SW 1271 (cell line): ENCODE measurements at places on chromosomes 11 and 22.

- no peak for DNase-seq
Observed at GRCh38 chr11:88398791-88399570, 61.4 kb upstream of the CTSC start.

GRCh38 chr11:126808836-126809235 is 191.7 kb downstream of the KIRREL3 start:
- DNase-seq: no peak

DNA sequence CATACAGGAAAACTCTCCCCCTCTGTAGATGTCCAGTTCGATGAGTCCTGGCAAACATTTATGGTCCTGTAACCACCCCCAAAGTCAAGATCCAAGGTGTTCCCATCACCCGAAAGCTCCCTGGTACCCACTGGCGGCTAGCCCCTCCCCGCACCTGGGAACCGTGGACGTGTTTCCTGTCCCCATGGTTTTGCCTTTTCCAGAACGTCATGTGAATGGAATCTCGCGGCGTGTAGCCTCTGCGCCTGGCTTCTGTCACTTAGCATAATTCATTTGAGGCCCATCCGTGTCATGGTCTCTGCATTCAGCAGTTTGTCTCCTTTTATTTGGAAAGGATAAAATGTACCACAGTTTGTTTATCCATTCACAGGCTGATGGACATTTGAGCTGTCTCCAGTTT is 106.3 kb downstream of the KCNQ1 start:
- no peak for DNase-seq

DNA sequence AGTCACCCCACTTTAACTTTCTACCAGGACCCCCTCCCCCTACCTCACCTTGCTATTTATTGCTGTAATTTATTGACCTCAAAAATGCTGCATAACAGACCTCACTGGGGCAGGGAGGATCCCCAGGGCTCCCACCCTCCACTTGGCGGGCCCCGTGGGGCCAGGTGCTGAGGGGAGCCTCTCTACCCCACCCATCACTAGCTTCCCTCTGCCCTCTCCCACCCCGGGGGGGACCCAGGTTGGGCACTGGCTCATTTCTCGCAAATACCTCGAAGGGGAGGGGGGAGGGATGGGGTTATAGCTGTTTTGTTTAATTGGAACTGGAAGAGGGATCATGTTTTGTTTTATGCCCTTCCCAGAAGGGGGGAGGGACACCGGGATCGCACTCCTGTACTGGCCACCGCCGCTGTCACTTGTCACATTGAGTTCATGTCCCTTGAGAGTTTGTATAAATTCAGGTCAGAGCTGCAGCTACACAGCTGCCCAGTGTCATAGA is 16.3 kb upstream of the TMEM191C start:
- no peak for DNase-seq

- no peak for DNase-seq
Observed at GRCh38 chr11:73521621-73522020, 76.3 kb downstream of the FAM168A start.

DNA sequence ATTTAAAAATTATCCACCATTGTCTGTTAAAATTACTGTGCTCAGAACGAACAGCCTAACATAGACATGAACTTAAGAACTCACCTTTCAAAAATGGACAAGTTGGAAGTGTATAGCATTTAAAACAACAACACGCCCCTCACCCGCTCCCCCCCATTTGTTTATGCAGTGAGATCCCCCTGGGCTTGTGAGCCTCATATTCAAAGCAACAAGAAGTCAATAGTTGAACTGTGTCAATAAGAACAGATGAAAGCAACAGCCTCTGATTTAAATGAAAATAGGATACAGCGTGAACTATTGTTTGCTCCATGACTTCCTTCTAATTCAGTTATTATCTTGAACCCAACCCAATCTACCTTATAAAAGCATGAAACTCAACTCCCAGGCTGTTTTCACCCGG is 314.2 kb downstream of the BLID start:
- no peak for DNase-seq

DNA sequence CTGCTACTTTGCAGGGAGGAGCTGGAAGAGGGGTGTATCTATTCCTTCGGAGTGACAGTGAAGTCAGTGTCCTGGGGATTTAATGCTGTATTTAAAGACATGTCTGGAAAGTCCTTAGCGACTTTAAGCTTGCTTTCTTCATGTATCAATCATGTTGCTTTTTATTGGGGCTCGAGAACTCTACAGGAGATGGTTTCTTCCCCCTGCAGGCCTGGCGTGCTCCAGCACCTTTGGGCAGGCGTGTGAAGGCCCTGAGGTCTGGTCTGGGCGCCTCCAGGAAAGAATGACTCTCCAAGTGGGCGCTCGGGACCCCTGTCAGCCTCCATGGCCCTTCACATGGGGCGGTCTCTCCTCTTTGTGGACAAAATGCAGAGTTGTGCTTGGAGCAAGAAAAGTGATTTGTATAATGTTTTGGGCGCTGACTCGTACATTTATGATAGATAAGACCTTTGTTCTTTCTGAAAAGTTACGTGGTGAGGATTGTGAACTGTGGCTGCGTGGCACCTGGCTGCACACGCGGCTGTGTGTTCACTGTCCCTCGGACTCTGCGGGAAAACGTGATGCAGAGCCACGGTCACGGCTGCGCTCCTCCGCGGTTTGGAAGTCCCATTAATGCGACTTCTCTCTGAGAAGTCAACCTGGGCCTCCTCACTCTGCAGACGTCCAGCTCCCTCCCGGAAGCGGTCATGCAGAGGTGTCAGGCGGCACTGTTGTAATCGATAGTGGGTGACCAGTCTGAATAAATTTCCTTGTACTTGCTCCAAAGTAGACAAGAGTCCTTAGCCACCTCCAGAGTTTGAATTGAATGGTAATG is 282.5 kb downstream of the TBC1D22A start:
- DNase-seq: no peak

- DNase-seq: no peak
Observed at GRCh38 chr11:128828350-128828749, 38.7 kb downstream of the KCNJ1 start.

GRCh38 chr11:26608507-26609146 is 36.6 kb upstream of the MUC15 start:
- DNase-seq: no peak
